Adrenal gland (tissue), 19 donors: ENCODE measurements at places on chromosomes 6 and 20. TPM values are rescaled to one million over a fixed set of nuclear protein-coding genes. Genes with fewer than 3 reads are reported as not detected.

DNA sequence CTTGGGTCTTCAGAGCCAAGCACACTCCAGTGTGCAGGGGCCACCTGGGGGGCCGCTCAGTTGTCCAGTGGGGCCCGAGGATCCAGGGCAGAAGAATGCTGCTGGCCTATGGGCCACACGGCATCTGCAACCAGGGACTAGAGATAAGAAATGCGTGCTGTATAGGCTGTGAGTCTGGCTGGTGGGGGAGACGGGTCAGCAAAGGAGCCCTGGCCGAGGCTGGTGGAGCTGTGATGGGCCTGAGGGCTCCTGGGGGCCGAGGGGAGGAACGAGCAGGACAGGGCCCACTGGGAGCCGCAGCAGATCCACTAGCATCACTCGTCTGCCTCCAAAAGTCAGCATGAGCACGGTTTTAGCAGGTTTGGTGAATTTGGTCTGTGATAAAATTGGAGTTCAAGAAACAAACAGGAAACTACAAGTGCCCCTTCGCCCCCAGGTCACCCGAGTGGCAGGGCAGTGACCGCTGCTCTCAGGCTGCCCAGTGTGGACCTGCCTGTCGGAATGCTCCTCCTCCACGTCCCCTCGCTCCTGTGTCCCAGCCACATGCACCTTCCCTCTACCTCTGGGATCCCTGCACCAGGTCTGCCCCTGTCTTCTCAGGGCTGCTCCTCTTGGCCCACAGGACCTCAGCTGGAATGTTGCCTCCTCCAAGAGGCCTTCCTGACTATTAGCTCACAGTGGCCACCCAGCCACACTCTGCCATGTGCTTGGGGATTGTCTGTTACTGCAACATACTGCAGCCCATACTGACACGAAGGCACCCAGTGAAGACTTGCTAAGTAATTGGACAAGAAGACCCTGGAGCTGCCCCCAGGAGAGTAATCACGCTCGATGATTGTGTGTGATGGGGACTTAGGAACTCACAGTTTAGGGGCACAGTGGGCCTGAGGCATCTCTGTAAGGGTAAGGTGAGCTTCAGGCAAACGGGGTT, 10.9 kb downstream of the ACSS1 start:
- H3K4me3 ChIP-seq: no peak overlapping the region
- peaks cover 16% of the 10 kb centered on the region for H3K36me3 ChIP-seq

DNA sequence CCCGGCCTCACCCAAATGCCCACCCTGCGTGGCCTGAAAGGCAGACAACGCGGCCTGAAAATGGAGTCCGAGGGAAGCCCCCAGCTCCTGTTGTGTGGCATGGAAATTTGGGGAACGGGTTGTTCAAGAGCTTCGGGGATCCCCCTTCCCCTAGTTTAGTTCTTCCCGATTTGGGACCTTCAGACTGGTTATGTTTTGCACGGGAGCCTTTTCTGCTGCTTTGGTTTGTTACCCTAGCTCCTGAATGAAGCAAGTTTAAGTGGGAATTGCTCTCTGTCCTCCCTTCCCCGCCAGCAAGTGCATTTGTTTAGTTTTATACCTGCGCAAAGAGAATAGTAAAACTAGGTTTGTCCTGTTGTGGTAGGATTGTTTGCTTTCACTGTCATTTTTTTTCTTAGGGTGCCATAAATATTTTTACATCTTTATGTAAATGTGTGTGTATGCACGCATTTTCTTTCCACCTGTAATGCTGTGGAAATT, 604 bp downstream of the SH3BGRL2 start:
- no peaks in the 10 kb centered on the region for H3K36me3 ChIP-seq
- H3K4me1 ChIP-seq: peaks cover 10% of the 10 kb centered on the region
- DNase-seq: no peak
- peak overlapping the region; percentile 56 for H3K4me3 ChIP-seq

- H3K27me3 ChIP-seq: no peaks in the 10 kb centered on the region
- no peak overlapping the region for H3K4me3 ChIP-seq
- H3K36me3 ChIP-seq: no peaks in the 10 kb centered on the region
- DNase-seq: no peak
These were observed 118.2 kb upstream of the RIPOR2 start for GRCh38 chr6:25053875-25054371.

DNA sequence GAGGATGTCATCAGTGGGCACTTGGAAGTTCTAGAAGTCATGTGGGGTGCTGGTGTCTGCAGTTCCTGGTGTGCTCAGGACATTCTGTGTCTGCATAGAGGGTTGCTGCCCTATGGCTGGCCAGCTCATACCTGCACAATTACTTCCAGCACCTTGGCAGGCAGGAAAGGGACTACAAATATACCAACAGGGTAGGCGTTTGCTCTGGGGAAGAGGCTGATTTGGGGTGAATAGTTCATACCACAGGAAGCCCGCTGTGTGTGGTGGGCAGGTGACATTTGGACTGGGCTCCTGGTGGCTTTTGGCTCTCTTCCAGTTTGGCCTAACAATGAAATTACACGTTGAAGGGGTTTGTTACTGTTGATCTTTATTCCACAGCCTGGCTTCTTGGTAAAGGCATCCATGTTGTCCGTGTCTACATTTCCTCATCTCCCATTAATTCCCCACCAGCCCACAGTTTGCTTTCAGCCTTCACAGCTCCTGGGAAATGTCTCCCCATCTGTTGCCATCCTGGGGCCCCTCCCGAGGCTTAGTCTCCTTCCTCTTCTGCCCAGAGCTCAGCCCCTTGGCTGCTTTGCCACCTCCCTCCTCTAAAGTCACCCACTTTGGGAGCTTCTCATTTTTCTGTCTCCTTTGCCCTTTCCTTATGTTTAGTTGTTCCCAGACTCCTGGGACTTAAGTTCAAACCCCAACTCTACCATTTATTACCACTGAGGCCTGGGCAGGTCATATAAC, 88.1 kb downstream of the RSPH3 start:
- DNase-seq: no peak
- H3K27me3 ChIP-seq: no peaks in the 10 kb centered on the region
- H3K27ac ChIP-seq: no peak overlapping the region

DNA sequence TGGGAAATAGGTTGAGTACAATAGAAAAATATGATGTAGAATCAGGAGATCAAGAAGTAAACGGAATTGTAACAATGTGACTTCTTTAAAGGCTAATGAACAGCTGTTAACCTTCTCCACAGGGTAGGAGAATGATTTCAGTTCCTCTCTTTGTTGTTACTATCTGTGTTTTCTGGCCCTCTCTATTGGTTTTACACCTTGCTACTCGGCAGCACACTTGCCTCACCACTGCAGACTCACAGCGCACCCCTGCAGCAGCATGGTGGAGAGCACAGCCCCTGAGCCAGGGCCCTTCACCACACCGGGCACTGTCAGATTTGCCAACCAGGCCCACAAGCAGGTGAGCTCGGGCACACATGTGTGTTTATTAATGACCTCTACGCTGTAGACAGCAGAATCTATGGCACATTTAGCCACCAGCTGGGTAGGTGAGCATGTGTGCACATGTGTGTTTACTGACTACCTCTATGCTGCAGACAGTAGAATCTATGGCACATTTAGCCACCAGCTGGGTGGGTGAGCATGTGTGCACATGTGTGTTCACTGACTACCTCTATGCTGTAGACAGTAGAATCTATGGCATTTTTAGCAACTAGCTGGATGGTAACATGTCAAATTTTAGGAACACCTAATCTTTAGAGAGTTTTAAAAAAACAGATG, 16.8 kb downstream of the SFT2D1 start:
- no peak overlapping the region for H3K27ac ChIP-seq
- no peaks in the 10 kb centered on the region for H3K27me3 ChIP-seq
- no peaks in the 10 kb centered on the region for H3K36me3 ChIP-seq

Gene TINAG
- polyA plus RNA-seq: not detected

Gene ZNF165
- 0.72 TPM for polyA plus RNA-seq

Gene PGBD1
- 7.9 TPM for polyA plus RNA-seq
